ENCODE measurements at places on chromosomes 11 and 22.

- no peak for DNase-seq
These were observed 41.3 kb downstream of the CD6 start for GRCh38 chr11:61012737-61013215.

- no peak for DNase-seq
These were observed 14.6 kb upstream of the CTSC start for GRCh38 chr11:88352139-88352538.

DNA sequence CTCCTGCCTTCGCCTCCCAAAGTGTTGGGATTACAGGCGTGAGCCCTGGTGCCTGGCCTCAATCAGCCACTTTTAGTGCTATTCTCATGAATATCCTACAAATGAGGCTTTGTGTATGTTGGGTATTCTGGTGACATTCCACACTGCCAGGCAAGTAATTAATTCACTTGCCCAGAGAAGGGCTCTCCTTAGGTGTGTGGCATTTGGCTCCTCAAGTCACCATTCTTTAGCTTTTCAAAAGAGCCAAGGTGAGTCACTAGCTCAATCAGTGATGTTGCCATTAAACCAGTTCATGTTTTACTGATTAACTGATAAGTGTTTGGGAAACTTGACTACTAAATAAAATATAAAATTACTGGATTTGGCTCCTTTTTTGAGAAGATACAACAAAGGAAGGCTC lies 52.2 kb downstream of the SLC25A17 start:
- DNase-seq = no peak

GRCh38 chr11:44180107-44180506 lies 84.6 kb downstream of the EXT2 start:
- no peak for DNase-seq

DNA sequence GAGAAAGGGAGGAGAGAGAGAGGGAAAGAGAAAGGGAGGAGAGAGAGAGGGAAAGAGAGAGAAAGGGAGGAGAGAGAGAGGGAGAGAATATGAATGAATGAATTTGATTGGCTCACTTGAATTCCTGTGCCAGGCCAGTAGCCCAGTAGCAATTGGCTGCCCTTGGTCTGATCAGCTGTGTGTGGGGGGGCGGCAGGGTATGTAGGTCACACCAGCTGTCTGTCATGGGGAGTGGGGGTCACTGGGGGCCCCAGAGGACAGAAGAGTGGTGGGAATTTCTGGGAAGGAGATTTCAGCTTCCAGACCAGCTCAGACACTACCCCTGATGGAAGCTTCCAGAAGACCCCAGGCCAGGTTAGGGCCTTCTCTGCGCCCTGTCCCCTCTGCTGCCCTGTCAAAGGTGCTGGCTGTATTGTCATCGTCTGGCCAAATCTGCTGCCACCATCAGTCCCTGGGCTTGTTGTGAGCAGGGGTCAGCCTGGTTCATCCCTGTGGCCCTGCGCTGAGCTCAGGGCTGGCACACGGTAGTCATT lies 21.1 kb downstream of the MPPED1 start:
- no peak for DNase-seq

DNA sequence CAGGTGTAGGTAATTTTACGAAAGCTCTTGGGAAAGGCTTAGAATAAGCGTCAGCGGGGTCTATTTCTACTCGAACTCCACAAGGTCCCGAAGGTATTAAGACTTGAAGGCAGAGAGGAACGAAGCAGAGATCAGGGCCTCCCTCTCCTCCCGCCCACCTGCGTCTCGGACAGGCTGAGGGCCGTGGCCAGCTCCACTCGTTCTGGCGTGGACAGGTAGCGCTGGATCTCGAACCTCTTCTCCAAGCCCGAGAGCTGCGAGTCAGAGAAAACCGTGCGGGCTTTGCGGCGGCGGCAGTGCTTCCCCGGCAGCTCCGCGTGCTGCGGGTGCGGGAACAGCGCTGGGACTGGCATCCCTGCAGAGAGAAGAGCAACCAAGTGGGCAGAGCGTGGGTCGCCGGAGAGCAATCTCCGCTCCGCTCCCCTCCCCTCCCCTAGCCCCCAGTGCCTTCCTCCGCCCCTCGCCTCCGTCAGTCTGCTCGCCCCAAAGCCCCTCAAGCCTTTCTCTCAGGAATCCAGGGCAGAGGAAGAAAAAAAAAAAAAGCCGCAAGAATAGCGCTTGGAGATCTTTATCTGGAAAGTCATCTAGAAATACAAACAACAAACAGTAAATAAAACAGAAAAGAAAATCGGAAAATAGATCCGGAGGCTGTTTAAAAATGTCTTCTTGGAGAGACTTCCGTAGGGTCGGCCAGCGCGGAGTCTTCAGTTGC lies 2.4 kb downstream of the BSX start:
- DNase-seq = no peak

Data from activated naive CD8-positive, alpha-beta T cell treated with anti-CD3 and anti-CD28 coated beads, Interleukin-2, amount 50 U/mL, for 16 hours (primary cell).